ENCODE measurements at places on chromosomes 7 and 10.

DNA sequence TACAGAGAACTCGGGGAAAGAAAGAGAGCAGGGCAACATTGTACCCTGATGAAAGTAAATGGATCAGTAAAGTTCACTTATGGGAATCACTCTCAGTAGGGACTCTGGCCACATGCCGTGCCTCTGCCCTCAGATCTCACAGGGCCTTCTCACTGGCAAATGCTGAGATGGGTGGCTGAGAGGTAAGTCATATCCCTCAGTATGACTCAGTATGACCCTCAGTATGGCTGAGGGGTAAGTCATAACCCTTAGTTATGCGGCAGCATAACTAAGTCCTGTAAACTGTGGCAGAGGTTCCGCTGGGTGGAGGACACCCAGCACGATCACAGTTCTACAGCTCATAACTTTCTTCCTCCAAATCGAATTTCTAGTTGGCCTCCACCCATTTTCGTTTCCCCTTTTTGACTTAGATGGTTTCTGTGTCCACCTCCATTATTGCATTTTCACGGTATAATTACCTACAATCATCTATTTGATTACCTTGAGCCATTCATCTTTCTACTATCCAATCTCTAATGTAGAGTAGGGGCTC is 26.5 kb upstream of the WNT16 start:
- DNase-seq, result no peak

- DNase-seq, result no peak
Observed at GRCh38 chr10:74754381-74754821, 72.0 kb upstream of the KAT6B start.

DNA sequence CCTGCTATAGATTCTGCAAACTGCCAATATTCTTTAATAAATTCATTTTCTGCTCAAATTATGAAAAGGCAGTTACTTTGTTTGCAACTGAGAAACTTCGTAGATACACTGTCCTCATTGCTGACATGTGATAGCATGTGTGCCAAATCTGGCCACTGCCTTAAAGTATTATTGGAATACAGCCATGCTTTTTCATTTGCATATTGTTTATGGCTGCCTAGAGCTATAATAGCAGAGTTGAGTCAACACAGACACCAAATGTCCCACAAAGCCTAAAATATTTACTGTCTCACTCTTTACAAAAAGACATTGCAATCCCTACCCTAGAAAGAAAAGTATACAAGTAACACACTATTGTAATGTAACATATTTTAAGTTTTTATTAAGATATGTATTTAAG is 647.4 kb downstream of the XPNPEP1 start:
- DNase-seq, result no peak

DNA sequence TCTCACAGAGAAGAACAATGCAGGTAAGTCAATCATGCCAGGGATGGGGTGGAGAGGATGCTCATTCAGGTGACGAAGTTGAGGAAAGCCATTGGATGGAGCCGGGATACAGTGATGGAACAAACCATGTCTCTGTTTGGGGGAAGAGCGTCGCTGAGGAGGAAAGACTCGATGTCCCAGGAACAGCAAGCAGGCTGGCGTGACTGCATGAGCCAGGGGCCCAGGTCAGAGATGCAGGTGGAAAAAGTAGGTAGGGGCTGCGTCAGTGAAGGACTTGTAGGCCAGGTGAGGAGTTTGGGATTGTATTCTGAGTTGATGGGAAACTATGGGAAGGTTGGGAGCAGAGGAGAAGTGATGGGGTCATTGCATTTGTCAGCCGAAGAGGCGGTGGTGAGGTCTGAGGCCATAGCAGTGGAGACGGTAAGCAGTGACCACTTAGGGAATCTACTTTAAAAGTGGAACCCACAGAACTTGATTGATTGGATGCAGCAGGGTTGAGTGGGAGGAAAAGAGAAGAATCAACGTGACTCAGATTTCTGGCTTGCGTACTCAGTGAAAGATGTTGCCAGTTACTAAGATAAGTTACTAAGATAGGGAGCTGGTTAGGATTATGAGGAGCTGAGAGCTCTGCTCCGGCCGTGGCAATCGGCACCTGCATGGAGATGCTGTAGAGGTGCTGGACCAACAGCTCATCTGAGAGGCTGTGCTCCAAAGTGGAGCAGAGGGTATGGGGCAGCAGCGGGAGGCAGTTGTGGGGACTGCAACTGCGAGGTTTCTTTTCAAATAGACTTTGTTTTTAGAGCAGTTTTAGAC is 12.5 kb upstream of the IL2RA start:
- DNase-seq, result no peak

GRCh38 chr7:121504482-121504881 is 108.4 kb upstream of the FAM3C start:
- DNase-seq, result no peak

- no peak for DNase-seq
Observed at GRCh38 chr10:3977761-3978160, 192.8 kb upstream of the KLF6 start.

GRCh38 chr10:107028236-107028635 is 136.3 kb downstream of the SORCS1 start:
- DNase-seq, result no peak

DNA sequence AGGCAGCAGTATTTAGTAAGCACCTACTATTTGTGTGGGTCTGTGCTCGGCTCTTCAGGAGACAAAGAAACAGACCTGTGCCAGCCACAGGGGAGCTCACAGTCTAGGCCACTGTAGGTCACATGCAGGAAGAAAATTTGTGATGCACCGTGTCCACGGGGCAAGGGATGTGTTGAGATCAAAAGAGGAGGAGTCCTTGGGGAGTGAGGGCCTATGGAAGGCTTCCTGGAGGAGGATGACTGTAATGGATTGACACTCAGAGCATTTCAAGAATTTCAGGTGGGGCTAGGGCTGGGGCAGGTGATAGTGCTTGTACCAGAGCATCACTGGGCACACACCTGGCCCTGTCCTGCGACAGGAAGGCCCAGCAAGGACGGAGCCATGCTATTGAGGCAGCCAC is 102.7 kb downstream of the ZMIZ1 start:
- DNase-seq, result no peak

- peak; percentile 17 for DNase-seq
Observed at GRCh38 chr7:131723926-131724325, 167.5 kb upstream of the PODXL start.

- no peak for DNase-seq
Observed at GRCh38 chr10:33139181-33139646, 181.2 kb upstream of the ITGB1 start.

GRCh38 chr10:5305374-5305773 is 59.4 kb upstream of the UCN3 start:
- no peak for DNase-seq

DNA sequence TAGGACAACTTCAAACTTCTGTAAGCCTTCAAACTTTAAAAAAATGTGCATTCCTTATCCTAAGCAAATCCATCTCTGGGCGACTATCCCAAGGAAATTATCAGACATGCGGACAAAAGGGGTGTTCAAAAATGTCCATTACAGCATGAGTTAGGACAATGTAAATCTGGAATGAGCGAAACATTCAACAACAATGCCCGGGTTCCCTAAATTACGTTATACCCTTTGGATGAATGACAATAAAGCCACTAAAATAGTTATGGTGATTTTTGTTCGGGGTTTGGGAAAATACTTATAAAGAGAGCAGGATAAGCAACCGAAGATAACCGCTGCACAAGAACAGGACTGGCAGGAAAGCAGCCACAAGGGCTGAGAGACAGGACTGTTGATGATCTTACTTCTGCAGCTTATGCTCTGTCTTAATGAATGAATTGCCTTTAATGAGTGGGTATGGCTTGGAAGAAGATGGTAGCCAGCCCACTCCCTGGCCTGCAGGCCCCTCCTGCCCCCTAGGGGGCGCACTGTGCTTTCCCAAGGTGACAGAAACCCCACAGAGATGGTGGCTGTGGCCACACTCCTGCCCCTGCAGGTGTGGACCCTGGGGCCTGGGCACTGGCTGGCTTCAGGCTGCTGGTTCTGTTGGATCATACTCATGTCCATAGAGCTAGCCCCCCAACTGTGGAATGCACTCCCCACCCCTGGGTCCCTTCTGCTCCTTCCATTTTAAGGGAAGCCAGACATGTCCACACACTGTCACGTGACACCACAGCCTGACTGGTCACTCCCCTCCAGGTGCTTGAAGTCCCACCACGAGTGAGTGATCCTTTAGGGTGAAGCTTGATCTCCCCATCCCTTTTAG is 45.0 kb downstream of the ZCCHC24 start:
- peak; percentile 82 for DNase-seq

DNA sequence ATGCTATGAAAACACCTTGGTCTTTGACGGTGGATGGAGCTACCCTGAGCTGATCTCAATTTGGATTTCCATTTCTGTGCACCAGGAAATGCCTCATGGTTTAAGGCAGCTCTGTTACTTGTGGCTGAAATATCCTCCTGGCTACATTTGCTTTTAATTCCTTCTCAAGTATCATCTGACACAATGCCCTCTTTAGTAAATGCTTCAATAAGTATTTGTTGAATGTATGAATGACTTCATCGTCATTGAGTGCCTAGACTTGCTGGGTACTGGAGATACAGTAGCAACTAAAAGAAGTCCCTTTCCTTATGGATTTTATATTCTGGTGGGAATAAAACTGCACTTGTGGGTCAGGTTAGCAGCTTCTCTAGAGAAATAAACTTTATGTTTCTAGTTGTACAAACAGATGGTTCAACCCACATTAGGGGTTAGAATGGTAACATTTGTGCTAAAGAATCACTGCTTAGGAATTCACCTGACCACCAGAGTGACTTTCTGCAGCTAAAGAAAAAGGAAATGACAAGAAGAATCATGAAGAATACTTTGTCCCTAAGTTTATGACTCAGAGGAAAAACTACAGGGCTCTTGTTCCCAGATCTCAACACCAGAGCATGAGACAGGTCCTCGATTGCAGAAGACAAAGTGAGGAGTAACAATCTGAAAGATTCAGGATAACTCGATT is 21.8 kb upstream of the SMNDC1 start:
- DNase-seq, result no peak

GRCh38 chr10:34797155-34797554 is 17.9 kb downstream of the PARD3 start:
- no peak for DNase-seq

- no peak for DNase-seq
Observed at GRCh38 chr10:49758249-49758930, 3.7 kb downstream of the OGDHL start.

GRCh38 chr7:132451161-132451560 is 125.1 kb downstream of the PLXNA4 start:
- DNase-seq, result no peak

GRCh38 chr7:135645296-135645904 is 16.9 kb upstream of the STMP1 start:
- no peak for DNase-seq

GRCh38 chr10:133557381-133557780 is 8.0 kb downstream of the SYCE1 start:
- no peak for DNase-seq

- no peak for DNase-seq
Observed at GRCh38 chr10:89548673-89549072, 13.3 kb upstream of the SLC16A12 start.

DNA sequence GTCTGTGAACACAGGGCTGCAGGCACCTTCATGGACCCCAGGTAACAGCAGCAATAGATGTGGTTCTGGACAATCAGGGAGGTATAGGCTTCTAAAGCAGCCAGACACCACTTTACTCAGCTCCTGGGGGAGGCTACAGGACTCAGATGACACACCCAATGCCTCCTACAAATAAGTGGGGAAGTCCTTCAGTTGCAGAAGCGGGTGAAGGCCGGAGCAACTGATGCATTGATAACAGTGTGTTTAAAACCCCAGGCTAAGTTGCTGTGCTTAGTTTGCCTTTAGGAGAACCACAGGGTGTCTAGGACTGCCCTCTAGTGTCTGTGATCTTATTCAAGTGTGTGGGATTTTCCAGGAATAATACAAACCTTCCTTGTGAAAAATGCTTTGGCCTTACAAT is 5.9 kb upstream of the ITGA8 start:
- peak; percentile 85 for DNase-seq

- DNase-seq, result peak; percentile 61
Observed at GRCh38 chr10:25059990-25060389, 43.6 kb downstream of the THNSL1 start.

DNA sequence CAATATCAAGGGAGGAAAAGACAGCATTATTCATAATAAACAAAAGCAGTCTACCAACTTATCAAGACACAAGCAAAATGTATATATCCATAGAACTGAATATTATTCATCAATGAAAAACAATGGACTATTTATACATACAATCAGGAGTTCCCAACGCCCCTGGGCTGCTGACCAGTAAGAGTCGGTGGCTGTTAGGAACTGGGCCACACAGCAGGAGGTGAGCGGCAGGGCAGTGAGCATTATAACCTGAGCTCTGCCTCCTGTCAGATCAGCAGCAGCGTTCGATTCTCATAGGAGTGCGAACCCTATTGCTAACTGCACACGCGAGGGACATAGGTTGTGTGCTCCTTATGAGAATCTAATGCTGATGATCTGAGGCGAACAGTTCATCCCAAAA is 71.7 kb upstream of the GPR22 start:
- no peak for DNase-seq

DNA sequence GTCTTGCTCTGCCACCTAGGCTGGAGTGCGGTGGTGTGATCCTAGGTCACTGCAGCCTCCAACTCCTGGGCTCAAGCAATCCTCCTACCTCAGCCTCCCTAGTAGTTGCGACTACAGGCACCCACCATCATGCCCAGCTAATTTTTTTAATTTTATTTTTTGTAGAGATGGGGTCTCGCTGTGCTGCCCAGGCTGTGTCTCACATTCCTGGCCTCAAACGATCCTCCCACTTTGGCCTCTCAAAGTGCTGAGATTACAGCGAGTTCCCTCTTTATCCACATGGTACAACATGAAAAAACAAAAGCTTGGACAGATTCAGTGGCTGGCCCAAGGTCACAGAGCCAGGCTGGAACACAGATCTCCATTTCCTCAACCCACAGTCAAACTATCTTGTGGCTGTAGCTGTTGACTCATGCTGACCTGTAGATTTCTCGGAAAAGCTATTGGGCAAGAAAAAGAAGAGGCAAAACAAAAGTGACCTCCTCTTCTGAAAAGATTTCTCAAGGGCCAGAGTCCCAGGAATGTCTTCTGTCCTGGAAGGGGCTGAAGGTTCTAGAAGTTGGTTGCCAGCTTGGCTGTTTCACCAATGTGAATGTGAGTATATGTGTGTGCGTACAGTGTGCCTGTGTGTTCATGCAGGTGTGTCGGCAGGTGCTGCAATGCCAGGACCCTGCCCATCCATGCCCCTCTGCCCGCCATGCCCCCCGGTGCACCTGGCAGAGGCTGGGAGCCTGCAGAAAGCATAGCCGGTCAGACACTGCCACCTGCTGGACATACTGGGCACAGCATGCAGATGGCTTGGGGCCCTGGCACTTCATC is 28.4 kb downstream of the TMEM130 start:
- DNase-seq, result peak; percentile 80

GRCh38 chr10:58853668-58854067 is 322.8 kb upstream of the PHYHIPL start:
- DNase-seq, result no peak

GRCh38 chr7:90766814-90767564 is 170.9 kb downstream of the CDK14 start:
- DNase-seq, result peak; percentile 20

GRCh38 chr10:21257919-21258318 is 267.6 kb downstream of the SKIDA1 start:
- no peak for DNase-seq

DNA sequence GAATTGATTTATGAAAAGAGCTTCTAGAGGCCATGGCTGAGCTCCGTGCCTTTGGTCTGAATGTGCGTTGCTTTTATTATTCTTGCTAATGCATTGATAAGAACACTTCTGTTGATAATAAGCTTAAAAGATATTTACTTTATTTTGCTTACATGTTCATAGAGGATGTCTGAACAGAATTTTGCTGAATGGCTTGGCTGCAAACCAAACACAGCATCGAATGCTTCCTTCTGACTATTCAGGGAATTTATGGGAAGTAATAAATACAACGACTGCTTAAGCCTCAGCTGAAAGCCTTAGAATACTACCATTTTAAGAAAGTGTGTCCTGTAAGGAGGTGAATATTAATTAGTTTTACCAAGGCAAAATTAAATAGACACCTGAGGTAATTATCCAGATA is 643.5 kb upstream of the POT1 start:
- no peak for DNase-seq
